ENCODE measurements at places on chromosomes 1 and 21. TPM values are rescaled to one million over a fixed set of nuclear protein-coding genes. Genes with fewer than 3 reads are reported as not detected.

Gene TMEM240
- 16.9 TPM for total RNA-seq

Gene KMO
- total RNA-seq = not detected

Gene KRTAP19-3
- not detected for total RNA-seq

Gene RSPH1
- 1.0 TPM for total RNA-seq

Gene BCAS2
- total RNA-seq = 57.5 TPM

Gene CLCA4
- total RNA-seq = not detected

Gene GIPC2
- total RNA-seq = not detected

Gene CRNN
- not detected for total RNA-seq

Gene TIE1
- total RNA-seq = 2.2 TPM

Gene UBR4
- 114 TPM for total RNA-seq

Gene MNDA
- not detected for total RNA-seq

DNA sequence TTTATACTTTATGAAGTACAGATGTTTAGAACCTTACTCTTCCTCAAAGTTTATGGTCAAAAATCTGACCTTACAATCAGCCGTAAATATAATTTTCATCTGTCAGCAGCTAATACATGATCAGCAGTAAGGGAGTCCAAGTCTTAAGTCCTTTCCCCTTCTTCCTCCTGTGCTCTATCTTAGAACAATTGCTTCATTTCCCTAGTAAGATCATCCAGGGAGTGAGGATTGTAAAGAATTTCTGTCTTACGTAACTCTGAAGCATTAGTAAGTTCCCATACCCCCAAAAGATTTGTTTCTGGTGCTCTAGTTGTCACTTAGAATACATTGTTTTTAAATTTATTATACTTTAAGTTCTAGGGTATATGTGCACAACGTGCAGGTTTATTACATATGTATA, 2.1 kb downstream of the SETDB1 start:
- no peak for DNase-seq

DNA sequence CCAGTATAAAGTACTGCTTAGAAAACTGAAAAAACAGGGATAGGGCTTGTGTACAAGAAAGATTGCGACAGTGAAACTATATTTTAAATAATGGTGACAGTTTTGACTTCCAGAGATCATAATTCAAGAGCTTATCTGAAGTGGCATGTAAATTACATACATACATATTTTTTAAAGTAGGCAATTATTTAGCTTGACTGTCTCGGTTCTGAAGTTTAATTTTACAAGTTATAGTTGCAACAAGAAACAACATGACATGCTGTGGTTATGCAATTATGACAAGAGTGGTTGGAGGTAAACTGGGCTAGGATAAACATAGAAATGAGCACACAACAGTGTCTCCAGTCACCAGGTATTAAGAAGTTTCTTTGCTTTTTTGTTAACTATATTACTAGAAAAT, 4.1 kb downstream of the C1orf21 start:
- DNase-seq = no peak

- no peak for DNase-seq
Observed at GRCh38 chr1:41758904-41759548, 159.7 kb downstream of the HIVEP3 start.

DNA sequence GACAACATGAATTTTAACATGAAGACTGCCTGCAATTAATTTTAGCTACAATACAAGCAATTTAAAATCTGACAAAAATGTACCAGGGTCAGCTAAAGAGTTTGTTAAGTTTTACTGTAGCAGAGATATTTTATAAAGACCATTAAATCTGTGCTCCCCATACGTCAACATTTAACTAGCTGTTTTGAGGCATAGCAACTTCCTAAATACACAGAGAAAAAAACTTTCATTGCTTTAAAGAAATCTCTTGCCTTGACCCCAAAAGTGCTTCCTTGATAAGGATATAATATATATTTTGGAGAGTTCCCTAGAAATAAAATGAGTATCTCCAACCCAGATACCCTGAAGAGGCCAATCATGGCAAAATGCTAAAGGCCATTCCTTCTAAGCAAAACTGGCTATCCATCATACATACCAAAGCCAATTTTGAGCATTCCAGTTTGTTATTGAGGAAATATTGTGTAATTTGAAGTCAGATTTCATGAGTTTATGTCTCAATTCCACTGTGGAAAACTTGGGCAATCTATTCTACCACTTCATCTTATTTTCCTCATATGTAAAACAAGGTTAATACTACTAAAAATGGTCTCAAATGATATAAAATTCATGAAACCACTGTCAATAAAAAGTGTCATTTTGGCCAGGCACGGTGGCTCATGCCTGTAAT, 19.1 kb downstream of the ASPM start:
- no peak for DNase-seq

GRCh38 chr1:226199971-226200370, 13.4 kb upstream of the ACBD3 start:
- no peak for DNase-seq

- DNase-seq = no peak
Observed at GRCh38 chr1:201896951-201897391, 8.3 kb downstream of the SHISA4 start.

DNA sequence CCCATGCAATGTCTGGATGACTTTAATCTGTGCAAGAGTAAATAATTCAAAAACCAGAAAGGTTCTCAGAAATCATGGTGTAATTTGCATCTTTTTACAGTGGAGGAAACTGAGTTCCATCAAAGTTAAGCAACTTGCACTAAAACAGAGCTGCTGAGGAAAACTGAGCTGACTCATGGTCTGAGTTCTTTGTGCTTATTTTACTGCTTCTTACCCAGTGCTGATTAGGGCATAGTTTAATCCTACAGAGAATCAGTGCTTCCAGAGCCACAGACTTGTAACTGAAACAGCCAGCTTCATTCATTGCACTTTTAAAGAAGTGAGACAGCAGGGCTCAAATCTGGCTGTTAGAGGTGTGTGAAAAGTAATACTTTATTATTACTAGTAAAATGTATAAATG, 10.9 kb upstream of the RWDD3 start:
- DNase-seq = no peak

DNA sequence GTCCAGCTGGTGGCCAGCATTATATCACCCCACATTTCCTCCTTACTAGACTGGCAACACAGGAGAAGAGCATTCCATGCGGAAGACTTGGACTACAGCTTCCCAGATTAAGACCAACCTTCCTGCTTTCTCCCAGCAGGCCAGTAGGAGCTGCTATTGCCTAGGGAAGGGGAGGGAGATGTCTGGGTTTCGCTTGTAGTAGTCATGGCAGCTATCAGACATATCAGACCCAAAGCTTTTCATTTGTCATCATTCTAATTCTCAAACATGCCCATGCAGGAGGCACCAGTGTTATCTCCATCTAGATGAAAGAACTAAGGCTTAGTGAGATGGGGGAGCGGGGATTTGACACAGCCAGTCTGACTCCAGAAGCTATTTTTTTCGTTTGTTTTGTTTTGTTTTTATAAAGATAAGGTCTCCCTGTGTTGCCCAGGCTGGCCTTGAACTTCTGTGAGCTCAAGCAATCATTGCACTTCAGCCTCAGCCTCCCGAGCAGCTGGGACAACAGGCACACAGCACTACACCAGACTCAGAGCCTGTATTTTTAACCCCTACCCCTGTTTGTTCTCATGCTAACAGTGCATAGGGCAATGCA, 4.5 kb downstream of the PLA2G2A start:
- peak; percentile 33 for DNase-seq

- no peak for DNase-seq
Observed at GRCh38 chr1:117556341-117556740, 49.5 kb upstream of the TENT5C start.

DNA sequence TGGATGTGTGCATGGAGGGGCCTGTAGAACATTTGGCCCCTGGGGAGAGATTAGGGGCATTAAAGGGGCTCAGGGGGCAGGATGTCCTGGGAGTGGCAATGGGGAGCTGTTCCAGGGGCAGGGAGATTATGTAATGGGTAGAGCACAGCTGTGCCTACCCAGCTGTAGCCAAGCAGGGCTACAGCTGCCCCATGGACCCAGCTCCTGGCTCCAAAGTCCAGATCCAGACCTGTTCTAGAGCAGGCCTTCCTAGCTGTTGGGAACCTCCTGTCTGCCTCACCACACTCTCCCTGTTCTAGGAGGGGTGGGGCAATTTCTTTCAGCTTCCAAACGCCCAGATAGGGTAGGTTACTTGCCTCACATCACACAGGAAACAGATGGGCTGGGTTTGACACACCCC, 5.6 kb downstream of the RPS6KA1 start:
- DNase-seq = no peak

DNA sequence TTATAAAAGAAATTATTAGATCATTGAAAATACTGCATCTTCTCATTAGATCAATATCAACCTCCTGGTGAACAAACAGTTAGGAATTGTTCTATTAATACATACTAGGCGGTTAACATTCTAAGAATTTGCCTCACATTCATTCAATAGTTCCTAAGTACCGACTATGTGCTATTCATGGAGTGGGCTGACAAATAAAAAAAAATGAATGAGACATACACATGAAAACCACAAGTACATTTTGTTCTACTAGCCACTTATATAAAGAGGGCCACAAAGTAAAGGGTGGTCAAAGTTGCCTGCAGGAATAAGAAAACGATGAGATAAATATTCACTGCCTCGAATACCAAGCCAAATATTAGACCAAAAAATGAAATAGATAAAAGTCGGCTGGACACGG, 294.4 kb downstream of the SDCCAG8 start:
- no peak for DNase-seq

DNA sequence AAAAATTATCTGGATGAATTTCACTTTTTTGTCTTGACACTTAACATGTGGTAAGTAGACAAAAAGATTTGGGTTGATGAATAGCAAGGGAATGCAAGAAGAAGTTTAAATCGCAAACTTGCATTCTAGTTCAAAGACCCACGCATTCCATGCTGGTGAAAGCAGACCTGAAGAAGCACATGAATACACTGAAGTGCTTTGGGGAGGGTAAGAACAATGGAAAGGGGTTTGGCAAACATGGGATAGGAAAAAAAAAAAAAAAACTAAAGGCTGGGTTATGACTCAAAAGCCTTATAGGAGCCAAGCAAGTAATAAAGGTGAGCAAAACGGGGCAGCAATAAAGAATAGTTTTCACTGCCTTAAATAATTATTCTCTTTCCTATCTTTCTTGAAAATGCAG, 450.2 kb downstream of the LMO4 start:
- DNase-seq = no peak

GRCh38 chr21:39009587-39010225, 173.5 kb downstream of the PSMG1 start:
- DNase-seq = no peak

GRCh38 chr1:202621446-202621845, 88.8 kb downstream of the SYT2 start:
- DNase-seq = no peak

GRCh38 chr1:165369255-165369848, 12.8 kb upstream of the LMX1A start:
- DNase-seq = peak; percentile 81

DNA sequence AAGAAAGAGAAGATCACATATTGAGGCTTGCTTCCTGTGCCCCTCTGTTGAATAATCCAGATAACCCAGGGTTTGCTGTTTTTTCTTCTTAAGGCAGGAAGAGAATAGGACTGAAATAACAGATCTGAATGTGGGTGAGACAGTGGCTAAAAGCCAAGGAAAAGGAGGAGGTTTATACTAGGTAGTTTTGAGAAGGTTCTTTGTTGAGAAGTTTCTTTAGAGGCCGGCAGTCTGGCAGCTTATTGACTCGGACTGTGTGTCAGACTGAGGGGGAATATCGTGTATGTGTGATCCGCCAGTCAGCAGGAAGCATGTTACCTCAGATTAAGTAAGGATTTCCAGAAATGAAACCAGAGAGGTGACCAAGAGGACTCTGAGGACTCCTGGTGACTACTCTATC, 119.8 kb downstream of the PLA2G4A start:
- DNase-seq = no peak

GRCh38 chr1:33374336-33375105, 53.6 kb upstream of the A3GALT2 start:
- no peak for DNase-seq

DNA sequence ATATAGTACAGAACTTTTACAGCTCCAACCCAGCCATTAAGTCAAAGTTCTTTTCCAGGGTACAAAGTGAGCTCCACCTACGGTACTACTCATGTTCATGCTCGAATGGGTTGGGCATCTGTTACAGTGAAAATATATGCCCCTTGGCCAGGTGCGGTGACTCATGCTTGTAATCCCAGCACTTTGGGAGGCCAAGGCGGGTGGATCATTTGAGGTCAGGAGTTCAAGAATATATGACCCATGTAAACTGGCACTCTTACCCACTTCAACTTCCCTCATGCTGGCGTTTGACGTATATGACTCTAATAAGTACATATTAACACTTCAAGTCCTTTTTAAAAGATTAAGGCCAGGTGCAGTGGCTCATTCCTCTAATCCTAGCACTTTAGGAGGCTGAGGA, 71.3 kb upstream of the PKN2 start:
- no peak for DNase-seq

- no peak for DNase-seq
Observed at GRCh38 chr1:228793032-228793431, 57.8 kb downstream of the RHOU start.

- DNase-seq = no peak
Observed at GRCh38 chr1:115168026-115168425, 78.7 kb upstream of the TSPAN2 start.
